Glutamatergic neuron (in vitro differentiated cells): ENCODE measurements at places on chromosomes 6 and 20. TPM values are rescaled to one million over a fixed set of nuclear protein-coding genes. Genes with fewer than 3 reads are reported as not detected.

Gene ALDH5A1
- total RNA-seq, result 1.2 TPM

Gene STX7
- total RNA-seq, result 62.7 TPM

Gene PPP1R16B
- total RNA-seq, result 5.3 TPM

Gene RRAGD
- 14.7 TPM for total RNA-seq

Gene GPR6
- total RNA-seq, result not detected

Gene CSTF1
- total RNA-seq, result 25.6 TPM

Gene GSTA2
- not detected for total RNA-seq

Gene HLA-DPA1
- total RNA-seq, result 1.0 TPM

Gene MLN
- not detected for total RNA-seq

Gene AARS2
- 41.7 TPM for total RNA-seq

Gene CTAGE9
- not detected for total RNA-seq

Gene NOX3
- total RNA-seq, result not detected

Gene HTR1E
- 0.34 TPM for total RNA-seq

Gene EHMT2
- total RNA-seq, result 113 TPM

Gene TPX2
- 44.7 TPM for total RNA-seq

Gene FOXA2
- total RNA-seq, result not detected

Gene MUC21
- not detected for total RNA-seq

Gene OPRM1
- not detected for total RNA-seq

Gene WDR27
- 64.8 TPM for total RNA-seq

Gene VSX1
- not detected for total RNA-seq

Gene MAFB
- 4.6 TPM for total RNA-seq

Gene EDEM2
- 10.8 TPM for total RNA-seq

Gene ERVFRD-1
- total RNA-seq, result not detected

Gene ELOVL5
- 97.2 TPM for total RNA-seq

Gene NMBR
- total RNA-seq, result not detected

Gene TBXT
- total RNA-seq, result not detected
